ENCODE measurements at places on chromosomes 13 and 19. TPM values are rescaled to one million over a fixed set of nuclear protein-coding genes. Genes with fewer than 3 reads are reported as not detected.

Gene CEBPA
- 73.5 TPM for total RNA-seq

Gene TEX26
- not detected for total RNA-seq

Gene ZNF813
- total RNA-seq: 4.2 TPM

Gene ABCA7
- total RNA-seq: 23.3 TPM

Gene C19orf73
- total RNA-seq: 2.0 TPM

Gene NKG7
- 5.0 TPM for total RNA-seq

Gene GJB2
- 45.0 TPM for total RNA-seq

All from left colon (tissue), 2 donors.